Activated naive CD8-positive, alpha-beta T cell treated with anti-CD3 and anti-CD28 coated beads, Interleukin-2, amount 50 U/mL, for 16 hours (primary cell): ENCODE measurements at places on chromosomes 16 and 17.

- DNase-seq, result no peak
Measured at GRCh38 chr17:62754631-62755030, 53.5 kb downstream of the MARCHF10 start.

GRCh38 chr17:58276423-58276822 is 4.3 kb downstream of the MPO start:
- DNase-seq, result no peak

- no peak for DNase-seq
Measured at GRCh38 chr17:37218849-37219248, 156.9 kb upstream of the C17orf78 start.

DNA sequence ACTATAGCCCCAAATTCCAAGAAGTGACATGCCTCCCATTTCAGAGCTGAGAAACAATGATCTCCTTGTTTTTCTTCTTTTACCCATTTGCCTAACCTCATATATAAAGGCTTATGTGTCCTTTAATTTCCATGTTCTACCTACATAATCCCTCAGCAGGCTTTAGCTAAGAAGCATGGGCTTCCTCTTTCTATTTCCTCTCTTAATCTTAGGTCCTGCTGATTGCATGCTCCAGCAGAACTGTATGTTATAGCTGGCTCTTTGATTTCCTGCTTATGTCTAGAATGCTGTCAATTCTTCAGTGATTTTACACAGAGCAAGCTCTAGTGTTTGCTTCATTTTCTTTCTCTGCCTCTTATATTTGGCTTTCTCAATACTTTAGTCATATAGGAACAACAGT is 151.7 kb upstream of the COX10 start:
- DNase-seq, result no peak

DNA sequence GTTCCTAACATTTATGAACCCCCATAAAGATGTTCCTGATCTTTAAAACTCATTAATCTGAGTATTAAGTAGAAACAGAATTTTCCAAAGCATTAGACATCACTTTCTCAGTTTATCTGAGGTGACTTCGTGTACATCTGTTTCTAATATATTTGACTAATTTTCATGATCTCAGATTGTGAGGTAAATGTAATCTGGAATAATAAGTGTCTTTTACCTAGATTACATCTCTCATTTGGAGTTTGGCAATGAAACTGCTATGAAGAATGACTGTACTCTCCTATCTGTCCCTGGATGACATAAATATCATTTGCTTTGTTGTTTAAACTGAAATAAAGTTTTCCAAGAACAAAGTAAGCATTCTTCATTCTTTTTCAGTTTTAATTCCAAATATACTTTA is 55.3 kb downstream of the GDPD1 start:
- no peak for DNase-seq

- DNase-seq, result no peak
Measured at GRCh38 chr17:72030067-72030899, 90.5 kb upstream of the SOX9 start.
